ENCODE measurements at places on chromosomes 5 and 9.

GRCh38 chr5:6715271-6715670 lies 2.0 kb downstream of the TENT4A start:
- DNase-seq = no peak

- DNase-seq = peak; percentile 54
Observed at GRCh38 chr5:179768326-179769085, 25.3 kb upstream of the LTC4S start.

DNA sequence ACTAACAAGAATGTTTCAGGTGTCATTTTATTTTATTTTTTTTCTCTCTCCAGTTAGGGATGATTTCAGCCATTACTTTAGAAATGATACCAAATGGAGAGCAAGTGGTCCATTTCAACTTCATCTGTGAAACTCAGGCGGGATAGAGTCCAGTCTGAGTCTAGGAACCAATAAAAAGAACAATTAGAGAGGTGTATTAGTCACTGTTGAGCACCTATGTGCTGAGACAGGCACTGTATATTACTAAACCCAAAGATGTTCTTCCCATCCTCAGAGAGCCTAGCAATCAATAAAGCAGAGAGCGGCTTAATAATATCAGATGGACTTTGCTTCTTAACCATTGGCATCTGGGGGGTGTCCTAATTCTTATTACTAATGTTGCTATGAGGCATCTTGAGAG lies 410.3 kb upstream of the SLC24A2 start:
- no peak for DNase-seq

DNA sequence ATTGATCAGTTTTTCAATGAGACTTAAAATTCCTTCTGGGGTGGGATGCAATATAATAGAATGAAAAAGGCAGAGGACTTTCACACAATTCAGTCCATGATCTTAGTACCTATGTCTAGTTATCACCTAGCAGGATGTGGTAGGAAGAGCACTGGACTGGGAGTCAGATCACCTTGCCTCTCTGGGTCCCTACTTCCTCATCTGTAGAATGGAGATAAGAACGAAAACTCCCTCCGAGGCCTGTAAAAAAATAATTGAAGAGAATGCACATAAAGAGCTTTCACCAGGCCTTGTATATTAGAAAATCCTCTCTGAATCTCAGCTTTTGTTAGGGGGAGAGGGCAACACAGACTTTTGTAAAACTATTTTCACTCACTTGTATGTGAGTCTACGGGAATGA lies 681 bp upstream of the TMEFF1 start:
- DNase-seq = no peak

DNA sequence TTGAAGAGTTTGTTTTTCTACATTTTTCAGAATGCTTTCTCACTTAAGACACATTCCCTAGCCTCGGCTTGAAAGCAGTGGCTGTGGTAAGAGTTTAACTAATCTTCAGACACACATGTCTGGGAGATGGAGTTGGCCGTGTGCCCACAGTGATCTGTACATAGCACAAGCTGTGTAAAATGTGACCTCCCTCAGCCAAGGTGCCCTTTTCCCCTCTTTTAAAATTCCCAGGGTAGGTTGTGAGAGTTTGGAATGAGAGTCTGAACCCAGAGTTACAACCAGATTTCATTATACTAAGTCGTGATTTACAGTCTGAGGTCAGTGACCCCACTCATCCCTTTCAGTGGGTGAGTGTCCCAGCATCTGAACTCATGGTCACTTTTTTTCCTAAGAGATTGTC lies 230.4 kb downstream of the DOCK8 start:
- DNase-seq = no peak

DNA sequence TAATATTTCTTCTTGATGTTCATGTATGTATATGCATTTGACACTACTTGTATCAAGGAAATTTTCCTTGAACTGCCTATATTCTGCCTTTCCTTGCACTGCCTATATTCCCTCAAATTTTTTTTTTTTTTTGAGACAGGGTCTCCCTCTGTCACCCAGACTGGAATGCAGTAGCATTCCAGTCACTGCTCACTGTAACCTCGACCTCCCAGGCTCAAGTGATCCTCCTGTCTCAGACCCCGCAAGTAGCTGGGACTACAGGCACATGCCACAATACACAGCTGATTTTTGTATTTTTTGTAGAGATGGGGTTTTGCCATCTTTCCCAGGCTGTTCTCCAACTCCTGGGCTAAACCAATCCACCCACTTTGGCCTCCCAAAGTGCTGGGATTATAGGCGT lies 4.1 kb downstream of the HMGCS1 start:
- no peak for DNase-seq

DNA sequence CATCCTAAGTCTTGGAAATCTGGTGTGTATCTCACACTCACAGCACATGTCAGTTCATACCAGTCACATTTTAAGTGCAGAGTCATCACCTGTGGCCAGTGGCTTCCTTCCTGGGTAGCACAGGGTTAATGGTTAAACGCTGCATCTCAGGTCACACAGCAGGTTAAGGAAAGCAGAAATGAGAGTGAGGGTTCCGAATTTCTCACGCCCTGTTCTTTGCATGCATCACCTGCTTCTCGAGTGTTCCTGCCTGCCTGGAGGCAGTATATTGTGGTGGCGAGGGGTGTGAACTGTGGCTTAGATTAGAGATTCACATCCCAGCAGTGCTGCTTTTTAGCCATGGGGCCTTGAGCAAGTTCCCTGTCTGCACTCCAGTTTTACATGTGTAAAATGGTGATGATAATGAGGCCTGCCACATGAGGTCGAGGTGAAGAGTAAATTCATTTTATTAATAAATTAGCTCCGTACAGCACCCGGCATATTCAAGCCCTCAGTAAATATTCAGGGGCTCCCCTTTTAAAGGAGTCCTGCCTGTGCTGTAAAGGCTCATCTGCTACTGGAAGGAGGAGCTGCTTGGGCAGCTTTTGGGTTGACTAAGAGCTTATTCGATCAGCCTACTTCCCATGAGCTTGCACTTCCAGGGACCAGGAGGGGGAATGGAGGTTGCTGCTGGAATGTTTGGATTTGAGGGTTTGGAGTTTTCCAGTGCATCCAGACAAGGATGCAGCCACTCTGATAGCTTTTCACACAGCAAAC lies 61.1 kb upstream of the SAP30L start:
- DNase-seq = no peak

DNA sequence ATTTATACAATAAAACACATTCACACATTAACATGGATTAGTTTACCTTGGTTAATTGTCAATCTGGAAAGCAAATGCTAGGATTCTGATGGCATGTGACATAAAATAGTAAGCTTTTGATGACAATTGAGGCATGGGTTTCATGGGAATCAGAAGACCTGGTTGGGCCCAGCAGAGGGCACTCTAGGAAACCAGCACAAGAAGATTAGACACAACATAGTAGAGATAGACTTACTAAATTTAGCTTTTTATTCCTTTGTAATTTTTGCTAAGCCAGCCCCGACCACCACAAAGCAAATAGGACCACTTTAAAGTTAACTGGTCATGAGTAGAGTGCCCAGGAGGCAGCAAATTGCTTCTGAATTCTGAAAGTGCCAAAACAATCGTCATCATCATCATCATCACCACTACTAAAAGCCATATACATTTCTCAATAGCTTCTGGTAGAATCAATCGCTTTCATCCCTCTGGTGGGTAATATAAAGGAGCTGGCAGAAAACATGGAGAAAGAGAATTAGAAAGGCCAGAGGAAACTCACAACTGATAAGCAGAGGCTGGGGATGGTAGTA lies 163.2 kb downstream of the ARRDC3 start:
- DNase-seq = no peak

GRCh38 chr5:123235781-123236180 lies 146.7 kb downstream of the PRDM6 start:
- no peak for DNase-seq

GRCh38 chr5:66877843-66878242 lies 281.6 kb downstream of the MAST4 start:
- no peak for DNase-seq
